ENCODE measurements at places on chromosomes 5 and 9.

- no peak for DNase-seq
These were observed 1.7 kb upstream of the RECK start for GRCh38 chr9:36035006-36035405.

- no peak for DNase-seq
These were observed 10.0 kb upstream of the BOD1 start for GRCh38 chr5:173626505-173626820.

DNA sequence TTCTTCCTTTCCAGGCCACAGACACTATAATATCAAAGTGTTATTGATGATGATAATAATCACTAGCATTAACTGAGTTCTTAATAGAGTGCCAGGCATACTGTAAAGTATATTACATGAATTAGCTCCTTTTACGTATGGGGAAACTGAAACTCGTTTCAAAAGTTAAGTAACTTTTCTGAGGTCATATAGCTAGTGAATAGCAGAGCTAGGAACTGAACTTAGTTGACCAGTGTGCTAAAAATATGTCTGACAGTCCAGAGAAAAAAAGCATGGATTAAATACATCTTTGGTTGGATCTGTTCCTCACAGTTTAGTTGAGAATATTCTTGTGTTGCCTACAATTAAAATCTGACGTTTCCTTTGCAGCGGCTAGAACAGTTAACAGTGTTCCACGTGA is 18.4 kb upstream of the CATSPER3 start:
- no peak for DNase-seq

GRCh38 chr5:74099538-74100267 is 473.7 kb downstream of the ARHGEF28 start:
- DNase-seq, result no peak

DNA sequence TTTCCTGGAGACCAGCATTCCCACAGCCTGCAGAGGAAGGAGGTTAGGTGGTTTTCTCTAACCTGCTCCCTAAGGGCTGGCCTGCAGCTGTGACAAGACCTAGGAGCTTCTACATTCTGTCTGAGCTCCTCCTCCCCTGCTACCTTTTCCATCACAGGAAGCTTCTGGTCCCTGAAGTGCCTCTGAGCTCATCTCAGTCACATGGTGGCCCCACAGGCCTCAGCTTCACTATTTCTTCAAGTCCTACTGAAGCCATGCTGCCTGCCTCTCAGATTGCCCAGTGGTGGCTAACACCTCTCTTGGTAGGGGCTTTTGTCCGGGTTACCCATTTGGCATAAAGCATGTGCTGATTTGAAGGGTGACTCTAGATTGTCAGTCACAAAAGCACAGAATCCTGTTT is 259.4 kb downstream of the CRB2 start:
- DNase-seq, result no peak

DNA sequence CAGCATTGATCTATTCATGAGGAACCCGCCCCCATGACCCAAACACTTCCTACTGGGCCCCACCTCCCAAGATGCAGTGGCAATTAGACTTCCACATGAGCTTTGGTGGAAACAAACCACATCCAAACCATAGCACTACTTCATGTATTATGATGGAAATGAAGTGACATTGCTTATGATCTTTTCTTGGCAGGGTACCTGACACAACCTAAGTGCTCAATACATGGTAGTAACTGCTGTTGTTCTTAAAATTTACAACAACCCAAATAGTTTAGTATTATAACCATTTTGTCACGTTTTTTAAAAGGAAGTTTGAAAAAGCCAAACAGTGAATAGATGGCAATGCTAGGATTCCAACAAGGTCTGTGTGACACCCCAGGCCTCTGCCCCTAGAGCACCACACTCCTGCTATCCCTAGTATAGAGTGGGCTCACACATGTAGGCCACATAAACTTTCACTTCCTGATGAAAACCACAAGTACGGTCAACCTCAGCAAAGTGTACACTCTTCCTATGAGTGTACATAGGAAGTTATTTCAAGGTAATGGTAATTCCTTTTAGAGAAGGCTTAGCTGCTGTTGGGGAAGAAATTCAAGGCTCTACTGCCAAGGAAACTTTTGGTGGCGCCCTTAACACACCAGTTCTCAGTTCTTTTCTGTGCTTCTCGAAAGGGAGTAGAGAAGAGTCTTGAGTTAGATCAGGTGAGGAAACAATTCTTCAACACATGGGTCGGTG is 97.6 kb downstream of the ARSB start:
- DNase-seq, result no peak

DNA sequence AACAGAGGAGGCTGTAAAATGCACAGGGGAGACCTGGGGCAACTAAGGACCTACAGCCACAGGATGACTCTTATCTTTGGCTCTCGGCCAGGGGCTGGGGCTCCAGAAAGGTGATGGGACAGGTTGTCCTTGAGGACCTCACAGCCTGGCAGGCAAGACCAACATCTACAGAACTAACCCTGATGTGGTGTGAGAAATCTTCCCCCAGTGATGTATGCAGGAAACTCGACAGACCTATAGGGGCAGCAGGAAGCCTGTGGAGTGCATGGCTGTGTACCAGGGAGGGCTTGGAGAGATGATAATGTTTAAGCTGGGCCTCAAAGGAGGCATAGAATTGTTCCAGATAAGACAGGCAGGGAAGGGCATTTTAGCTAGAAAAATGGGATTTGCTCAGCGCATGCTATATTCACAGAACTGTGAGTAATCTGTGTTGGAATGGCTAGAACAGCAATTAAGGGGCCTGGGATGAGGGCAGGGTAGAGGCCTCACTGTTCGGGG is 68.5 kb upstream of the SLC25A51 start:
- DNase-seq, result no peak

GRCh38 chr9:112140936-112141335 is 34.2 kb downstream of the SUSD1 start:
- no peak for DNase-seq

- no peak for DNase-seq
These were observed 63.0 kb downstream of the PBX3 start for GRCh38 chr9:125810161-125810560.

DNA sequence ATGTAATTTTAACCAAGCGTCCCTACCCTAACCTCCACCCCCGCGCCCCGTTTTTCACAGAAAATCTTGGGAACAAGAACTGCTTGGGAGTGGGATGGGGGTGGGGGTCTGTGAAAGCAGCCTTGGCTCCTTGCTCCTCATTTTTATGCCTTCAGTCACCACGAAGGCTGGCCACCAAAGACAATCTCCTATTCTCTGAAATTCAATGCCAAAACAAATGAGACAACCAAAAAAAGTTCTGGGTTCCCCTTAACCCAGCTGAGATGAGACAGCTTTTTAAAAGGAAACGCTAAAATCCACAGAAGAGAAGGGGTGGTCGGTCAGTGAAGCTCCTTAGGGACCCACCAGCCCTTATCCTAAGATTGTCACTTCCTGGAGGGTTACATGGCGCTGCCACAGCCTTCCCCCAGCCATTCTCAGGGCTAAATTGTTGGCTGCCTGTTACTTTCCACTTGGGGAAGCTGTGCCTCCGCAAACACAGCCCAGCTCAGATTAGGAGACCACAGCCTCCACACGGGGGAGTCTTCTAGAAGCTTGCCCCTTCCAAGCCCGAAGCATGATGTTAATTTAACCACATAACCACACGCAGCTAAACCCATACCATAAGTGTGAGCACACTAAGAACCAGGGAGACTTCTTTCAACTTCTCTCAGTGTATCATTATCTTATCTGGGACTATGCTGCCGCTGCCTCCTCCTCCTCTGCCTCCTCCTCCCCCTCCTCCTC is 136.3 kb downstream of the FOXD1 start:
- DNase-seq, result no peak

GRCh38 chr5:85453026-85453349 is 1068.3 kb upstream of the EDIL3 start:
- DNase-seq, result no peak

GRCh38 chr9:120689860-120690259 is 24.4 kb downstream of the MEGF9 start:
- DNase-seq, result no peak

- no peak for DNase-seq
These were observed 34.0 kb downstream of the ADAM19 start for GRCh38 chr5:157541447-157542118.

- no peak for DNase-seq
These were observed 163.4 kb downstream of the FER start for GRCh38 chr5:108911055-108911454.

GRCh38 chr5:173686950-173687349 is 70.5 kb upstream of the BOD1 start:
- no peak for DNase-seq

GRCh38 chr9:81716409-81716808 is 27.1 kb upstream of the TLE1 start:
- no peak for DNase-seq

GRCh38 chr9:6268826-6269397 is 53.3 kb downstream of the IL33 start:
- no peak for DNase-seq

DNA sequence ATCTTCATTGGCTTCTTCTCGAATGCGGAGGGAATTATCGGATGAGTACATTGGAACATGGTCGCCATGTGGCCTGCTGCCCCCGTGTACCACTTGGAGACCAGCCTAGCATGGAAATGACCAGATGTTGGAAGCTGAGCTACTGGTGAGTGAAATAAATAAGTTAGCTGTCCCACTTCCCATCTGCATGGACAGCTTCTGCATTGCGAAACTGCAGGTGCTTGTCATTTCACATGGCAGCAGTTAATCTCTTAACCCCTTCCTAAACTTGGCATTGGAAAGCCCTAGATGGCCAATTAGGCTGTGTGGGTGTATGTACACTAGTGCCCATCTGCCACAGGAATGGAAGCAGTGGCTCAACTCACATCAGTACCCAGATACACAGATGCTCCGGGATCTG is 246.6 kb upstream of the IL12B start:
- no peak for DNase-seq

GRCh38 chr5:110815916-110816605 is 77.3 kb downstream of the SLC25A46 start:
- DNase-seq, result no peak

DNA sequence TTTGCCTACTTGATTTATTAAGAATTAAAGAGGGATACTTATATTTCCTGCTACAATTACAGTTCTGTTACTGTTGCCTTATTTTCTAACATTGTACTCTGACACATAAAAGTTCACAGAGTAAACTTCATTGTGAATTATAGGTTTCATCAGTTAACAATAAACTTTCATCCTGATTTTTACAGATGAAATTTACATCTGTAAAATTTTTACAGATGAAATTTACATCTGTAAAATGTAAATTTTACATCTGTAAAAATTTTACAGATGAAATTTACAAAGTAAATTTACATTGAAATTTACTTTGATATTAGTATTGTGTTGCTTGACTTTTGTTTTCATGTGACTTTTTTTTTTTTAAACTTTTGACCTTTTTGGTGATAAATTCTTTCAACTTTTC is 9.3 kb downstream of the ZBTB43 start:
- DNase-seq, result no peak

- no peak for DNase-seq
These were observed 1.6 kb downstream of the SREK1IP1 start for GRCh38 chr5:64766941-64767340.

- DNase-seq, result no peak
These were observed 61.6 kb downstream of the ST8SIA4 start for GRCh38 chr5:100841358-100842076.

GRCh38 chr5:79963261-79964061 is 27.6 kb downstream of the MTX3 start:
- DNase-seq, result no peak

DNA sequence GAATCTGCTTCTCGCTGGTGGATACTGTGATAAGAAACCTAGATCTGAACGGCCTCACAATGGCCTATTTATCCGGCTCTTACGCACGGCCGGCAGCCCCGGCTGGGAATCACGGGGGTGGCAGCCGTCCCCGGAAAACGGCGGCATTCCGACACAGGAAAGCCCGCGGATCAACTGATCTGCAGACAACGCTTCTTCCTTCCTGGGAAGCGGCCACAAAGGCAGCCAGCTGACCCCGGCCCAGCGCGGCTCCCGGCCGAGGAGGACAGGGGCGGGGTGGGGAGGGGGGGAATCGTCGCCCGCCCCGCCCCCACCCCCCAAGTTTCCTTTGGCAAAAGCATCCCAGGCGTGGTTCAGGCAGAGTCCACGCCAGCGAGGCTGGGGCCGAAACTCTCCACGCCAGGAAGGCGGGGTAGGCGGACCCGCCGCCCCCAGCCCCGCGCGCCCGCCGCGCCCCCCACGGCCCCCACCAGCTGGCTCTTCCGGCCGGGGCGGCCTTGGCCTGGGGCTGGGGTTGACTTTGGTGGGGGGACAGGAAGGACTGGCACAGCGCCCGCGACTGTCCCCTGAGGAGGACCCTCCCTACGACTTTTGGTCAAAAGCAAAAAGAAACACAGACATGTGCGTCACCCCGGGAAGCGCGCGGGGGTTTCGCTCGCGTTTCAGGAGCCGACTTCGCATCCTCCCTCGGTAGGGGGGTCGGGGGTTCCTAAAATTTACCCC is 247.7 kb upstream of the ANKRD55 start:
- peak; percentile 17 for DNase-seq

DNA sequence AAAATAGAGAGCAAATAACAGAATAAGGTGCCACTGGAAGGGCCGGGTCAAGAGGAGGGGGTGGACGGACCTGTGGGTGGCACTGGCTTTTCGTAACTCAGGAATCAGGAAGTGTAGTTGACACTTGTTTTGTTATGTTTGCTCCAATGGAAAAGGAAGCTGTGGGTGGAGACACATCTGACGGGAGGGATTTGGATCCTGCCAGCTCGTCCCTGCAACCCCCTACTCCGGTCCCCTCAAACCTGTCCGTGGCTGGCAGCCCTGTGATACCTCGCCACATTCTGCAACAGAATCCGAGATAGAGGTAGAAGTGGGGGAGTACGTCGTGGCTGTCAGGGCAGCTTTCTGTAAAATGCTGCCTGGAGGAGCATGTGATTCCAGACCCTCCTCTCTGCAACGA is 104.2 kb upstream of the IER5L start:
- DNase-seq, result no peak

DNA sequence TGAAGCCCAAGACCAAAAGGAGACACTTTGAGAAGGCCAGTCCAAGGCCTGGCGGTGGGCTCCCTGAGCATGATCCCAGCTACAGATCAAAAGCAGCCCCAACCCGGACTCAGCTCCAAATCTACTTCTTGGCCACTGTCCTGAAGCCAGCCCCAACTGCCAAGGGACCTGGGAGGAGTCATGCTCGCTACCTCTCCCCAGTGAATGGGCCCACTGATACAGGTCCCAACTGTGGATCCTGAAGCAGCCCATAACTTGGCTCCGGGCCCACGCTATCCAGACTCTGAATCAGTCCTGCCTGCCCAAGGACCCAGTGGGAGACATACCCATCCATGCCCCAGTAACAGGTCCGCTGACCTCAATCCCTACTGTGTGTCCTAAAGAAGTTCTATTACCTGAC is 1545.3 kb upstream of the C9orf72 start:
- DNase-seq, result no peak

- no peak for DNase-seq
These were observed 101.3 kb downstream of the FBXL7 start for GRCh38 chr5:15601274-15601673.

DNA sequence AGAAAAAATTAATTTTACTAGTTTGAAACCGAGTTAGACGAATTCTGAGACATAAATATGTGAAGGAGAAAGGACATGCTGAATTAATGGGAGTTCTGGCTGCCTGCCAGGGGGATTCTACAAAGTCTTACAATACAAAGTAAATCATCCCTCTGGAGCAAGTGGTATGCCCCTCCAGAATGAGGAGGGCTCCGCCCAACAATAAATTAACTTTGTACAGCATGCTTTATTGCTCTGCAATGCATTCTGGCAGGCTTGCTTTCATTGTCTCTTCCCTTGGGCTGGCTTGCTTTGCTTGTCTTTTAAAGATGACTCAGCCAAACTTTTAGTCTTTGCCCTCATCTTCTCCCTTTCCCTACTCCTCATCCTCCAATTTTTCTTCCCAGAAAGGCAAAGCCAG is 11.7 kb upstream of the PCDHB1 start:
- DNase-seq, result no peak

- DNase-seq, result no peak
These were observed 35.2 kb downstream of the DDX4 start for GRCh38 chr5:55773057-55773456.

Measured in GM12892 (cell line).